ENCODE measurements at places on chromosomes 6 and 20.

- DNase-seq: no peak
These were observed 13.8 kb downstream of the MDFI start for GRCh38 chr6:41651962-41652657.

DNA sequence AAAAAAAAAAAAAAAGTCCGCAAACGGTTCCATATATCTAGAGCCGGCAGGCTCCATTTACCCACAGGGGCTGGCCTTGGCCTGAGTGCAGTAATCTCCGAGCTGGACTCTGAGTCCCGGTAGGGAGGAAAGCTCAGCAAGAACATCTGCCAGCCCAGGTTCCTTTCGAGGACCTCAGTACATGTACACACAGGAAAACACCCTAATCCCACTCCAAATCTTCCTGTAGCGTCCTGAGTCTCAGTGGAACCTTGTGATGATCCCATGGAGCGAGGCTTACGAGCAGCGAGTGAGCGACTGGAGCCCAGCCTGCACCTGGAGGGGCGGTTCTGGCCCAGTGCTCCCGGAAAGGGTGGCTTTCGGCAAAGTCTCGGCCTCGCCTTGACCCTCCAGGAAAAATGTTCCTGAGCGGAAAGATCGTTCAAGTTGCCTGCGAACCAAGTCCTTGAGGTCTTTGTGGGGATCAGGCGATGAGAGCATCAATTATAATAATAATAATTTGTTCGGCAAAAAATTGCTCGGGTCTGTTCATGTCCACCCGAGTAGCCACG lies 32.1 kb downstream of the PRSS16 start:
- DNase-seq: no peak

- DNase-seq: no peak
These were observed 302.8 kb upstream of the RNF217 start for GRCh38 chr6:124659427-124659826.

GRCh38 chr6:124164343-124164742 lies 360.7 kb downstream of the NKAIN2 start:
- no peak for DNase-seq

DNA sequence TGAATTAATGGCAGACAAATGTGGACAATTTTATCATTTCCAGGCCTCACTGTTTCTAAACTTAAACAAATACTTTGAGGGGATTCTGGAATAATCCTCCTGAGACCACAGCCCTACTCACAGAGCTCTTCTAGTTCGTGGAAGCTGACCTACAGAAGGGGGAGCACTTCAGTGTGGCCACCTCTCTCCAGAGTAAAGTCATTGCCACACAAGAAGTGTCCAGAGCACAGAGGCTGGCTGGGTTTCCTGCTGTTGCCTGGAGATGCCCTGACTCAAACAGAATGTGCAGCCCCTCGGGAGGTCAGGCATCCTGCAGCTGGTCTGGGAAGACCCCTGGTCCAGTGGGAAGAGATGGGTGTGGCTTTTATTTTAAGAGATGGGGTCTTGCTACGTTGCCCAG lies 110.9 kb downstream of the QRSL1 start:
- DNase-seq: no peak

GRCh38 chr20:14716351-14716801 lies 379.0 kb upstream of the FLRT3 start:
- no peak for DNase-seq

DNA sequence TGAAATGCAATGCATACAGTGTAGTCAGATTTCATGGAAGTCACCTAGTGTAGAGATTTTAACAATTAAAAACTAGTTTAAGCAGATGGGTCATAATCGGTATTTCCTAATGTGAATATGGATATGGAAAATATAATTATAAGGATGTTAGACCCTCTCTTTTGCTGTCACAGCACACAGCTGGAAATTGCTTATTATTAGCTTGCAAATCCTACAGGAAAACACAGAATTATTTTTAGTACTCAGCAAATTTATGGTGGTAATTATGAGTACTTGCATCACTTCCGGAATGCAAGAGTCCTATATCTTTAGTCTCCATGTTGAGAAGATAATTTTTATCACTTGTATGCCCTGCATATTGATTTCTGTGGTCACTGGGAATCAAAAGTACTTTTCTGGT lies 993.6 kb downstream of the KIF16B start:
- no peak for DNase-seq

DNA sequence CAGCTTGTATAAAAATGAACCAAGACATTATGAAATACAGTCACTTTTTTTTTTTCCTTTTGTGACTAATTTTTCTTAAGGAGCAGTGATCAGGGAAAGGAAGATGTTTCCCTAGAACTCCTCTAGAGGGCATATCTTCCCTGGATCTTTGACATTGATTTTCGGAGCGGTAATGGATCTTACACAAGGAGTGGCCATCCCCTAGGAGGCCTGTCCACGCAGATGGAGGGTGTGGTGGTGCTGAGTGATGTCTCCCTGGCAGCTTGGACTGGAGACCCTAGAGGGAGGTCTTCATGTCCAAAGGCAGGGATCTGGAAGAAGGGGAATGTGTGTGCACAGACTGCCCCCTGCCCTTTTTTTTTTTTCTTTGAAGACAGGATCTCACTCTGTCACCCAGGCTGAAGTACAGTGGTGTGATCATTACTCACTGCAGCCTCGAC lies 7.0 kb upstream of the KIFC1 start:
- DNase-seq: peak; percentile 41

DNA sequence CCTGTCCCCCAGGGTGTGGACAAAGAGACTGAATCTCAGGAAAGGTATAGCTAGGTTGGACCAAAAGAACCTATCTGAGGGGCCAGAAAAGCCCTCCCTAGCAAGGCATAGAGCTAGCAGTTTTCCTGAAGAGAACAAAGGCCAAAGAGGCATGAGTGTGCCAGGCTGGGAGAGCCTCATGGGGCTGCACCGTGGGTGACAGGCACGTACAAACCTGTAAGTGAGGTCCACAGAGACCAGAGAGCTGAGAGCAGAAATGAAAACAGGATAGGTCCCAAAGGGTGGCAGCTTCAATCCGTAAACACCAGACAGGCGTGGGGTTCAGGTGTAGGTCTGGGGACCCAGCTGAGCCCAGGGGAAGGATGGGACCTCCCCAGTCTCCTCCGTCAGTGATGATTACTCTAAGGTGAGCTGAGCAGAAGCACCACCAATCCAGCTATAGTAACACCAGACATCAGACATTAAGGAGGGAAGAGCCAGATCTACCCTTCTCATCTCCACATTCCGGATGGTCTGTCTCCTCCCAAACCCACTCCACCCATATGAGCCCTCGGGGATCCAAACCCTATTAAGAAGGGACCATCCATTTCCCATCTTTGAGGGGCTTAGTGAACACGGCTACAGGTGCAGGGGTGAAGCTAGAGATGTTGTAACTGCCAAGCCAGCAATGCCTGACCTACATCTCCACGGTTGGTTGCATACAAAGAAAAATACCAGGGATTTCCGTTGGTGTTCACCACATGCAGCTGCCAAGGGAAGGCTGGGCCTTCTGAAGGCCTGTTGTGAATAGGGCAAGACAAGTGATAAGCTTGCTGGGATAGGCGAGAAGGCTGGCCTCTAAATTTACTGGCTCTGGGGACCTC lies 38.3 kb downstream of the BCL2L1 start:
- no peak for DNase-seq

GRCh38 chr6:131997429-131998153 lies 46.4 kb upstream of the CCN2 start:
- DNase-seq: no peak

GRCh38 chr20:3514012-3514642 lies 43.3 kb downstream of the ATRN start:
- no peak for DNase-seq

GRCh38 chr20:63911176-63911575 lies 16.2 kb downstream of the DNAJC5 start:
- DNase-seq: no peak

- no peak for DNase-seq
These were observed 112.3 kb upstream of the DTNBP1 start for GRCh38 chr6:15775076-15775634.
